ACHN (cell line): ENCODE measurements at places on chromosomes 11 and 22.

GRCh38 chr11:94909371-94909820 is 64.0 kb downstream of the CWC15 start:
- no peak for DNase-seq

DNA sequence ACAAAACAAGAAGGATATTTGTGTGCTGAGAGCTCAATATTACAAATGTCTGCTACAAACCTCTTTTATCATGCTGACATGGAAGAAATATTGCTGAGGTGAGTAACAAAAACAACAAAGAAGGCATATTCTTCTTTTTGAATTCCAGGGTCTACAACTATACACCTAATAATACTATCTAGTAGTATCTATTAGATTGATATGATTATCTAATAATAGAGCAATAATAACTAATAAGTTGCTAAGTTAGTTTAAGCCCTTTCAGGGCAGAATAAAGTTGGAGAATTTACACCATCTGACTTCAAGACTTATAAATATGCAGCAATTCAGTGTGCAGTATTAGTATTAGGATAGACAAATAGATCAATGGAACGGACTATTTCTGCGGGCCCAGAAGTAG is 11.4 kb upstream of the PGM2L1 start:
- no peak for DNase-seq

- no peak for DNase-seq
Measured at GRCh38 chr11:70054004-70054403, 24.1 kb upstream of the ANO1 start.

- DNase-seq, result no peak
Measured at GRCh38 chr22:31120642-31121041, 2.1 kb upstream of the INPP5J start.

DNA sequence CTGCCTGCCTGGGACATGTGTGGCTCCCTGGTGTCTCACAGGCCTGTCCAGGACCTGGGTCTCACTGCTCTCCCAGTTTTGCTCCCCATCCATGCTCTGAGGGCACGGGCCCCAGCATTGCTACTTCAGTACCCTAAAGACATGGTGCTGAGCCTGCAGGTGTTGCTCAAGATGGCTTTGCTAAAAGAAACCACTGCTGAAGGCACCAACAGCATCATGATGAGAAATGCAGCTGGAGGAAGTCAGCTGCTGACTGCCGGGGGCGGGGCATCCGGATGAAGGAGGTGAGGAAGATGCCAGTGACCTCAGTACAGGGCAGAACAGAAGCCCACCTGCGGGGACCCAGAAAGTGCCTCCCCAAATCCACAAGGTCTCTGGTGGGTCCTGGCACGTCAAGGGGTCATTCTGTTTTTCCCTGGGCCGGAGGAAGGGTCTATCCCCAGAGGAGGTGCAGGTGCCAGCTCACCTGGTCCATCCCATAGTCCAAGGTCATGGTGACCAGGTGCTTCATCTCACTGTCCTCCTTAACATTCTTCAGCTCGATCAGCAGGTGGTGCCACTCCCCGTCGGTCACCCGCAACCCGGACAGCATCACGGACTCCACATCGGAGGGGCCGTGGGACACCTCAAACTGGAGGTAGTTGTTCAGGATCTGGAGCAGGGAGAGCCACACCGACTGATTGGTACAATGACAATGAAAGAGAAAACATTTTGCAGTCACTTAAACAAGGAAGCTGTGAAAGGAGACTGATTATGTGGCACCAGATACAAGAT is 63.9 kb downstream of the TRMU start:
- no peak for DNase-seq
